ENCODE measurements at places on chromosomes 7 and 10.

- no peak for DNase-seq
These were observed 38.9 kb upstream of the PRKG1 start for GRCh38 chr10:51035344-51035743.

DNA sequence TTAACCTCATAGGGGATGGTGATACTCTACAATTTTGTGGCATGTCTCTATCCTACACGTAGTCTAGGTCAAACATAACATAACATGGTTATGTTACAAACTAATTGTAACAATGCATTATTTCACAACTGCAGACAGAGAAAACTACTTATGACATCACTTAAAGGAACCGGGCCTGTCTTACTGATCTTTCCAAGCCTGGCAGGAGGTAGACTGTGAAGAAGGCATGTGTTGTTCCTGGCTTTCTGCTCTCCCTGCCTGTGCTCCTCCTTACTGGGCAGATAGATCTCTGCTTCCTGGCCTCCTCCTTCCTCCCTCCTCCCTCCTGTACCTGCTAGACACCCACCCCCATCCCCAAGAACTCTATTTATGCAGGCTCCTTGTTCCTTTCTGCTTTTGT lies 5.4 kb downstream of the CACNB2 start:
- DNase-seq = no peak

- DNase-seq = no peak
These were observed 112.5 kb upstream of the GHITM start for GRCh38 chr10:84026821-84027257.

DNA sequence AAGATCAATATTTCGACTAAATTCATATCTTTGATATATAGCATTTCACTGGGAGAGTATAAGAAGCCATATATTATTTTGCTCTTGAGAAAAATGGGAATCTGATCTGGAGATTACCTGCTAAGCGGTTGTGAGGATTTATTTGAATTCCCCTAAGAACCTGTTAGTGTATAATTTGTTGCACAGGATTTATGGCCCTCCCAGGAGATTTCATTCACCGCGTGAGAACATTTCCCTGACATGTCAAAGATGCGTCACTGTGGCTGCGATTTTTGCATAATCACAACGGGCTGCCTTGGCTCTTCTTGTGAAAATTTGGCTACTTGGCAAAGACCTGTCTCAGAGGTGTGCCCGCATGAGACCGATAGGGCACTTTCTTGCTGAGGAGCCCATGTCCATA lies 184.7 kb upstream of the PFKP start:
- no peak for DNase-seq

DNA sequence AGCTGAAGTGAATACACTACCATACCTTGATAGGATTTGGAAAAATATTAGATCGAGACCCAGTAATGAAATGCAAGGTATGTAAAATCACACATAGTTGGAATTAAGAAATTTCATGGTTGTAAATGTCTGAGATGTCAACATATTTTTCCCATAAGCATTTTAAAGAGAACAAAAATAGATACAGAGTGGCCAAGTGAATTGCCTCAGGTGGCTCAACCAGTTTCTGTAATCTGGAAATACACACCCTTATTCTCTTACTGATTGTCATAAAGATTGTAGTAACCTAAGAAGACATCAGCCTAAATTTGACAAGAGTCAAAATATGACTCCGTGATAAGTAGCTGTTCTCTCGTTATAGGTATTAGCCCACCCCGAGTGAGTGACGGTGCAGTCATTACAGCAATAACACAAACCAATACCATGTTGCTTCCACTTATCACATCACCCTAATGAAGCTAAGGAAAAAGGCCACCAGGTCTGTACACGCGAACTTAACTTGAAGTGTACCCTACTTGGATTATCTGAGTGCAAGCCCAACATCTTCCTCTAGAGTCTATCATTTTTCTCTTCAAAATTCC lies 23.4 kb downstream of the PIK3AP1 start:
- no peak for DNase-seq

DNA sequence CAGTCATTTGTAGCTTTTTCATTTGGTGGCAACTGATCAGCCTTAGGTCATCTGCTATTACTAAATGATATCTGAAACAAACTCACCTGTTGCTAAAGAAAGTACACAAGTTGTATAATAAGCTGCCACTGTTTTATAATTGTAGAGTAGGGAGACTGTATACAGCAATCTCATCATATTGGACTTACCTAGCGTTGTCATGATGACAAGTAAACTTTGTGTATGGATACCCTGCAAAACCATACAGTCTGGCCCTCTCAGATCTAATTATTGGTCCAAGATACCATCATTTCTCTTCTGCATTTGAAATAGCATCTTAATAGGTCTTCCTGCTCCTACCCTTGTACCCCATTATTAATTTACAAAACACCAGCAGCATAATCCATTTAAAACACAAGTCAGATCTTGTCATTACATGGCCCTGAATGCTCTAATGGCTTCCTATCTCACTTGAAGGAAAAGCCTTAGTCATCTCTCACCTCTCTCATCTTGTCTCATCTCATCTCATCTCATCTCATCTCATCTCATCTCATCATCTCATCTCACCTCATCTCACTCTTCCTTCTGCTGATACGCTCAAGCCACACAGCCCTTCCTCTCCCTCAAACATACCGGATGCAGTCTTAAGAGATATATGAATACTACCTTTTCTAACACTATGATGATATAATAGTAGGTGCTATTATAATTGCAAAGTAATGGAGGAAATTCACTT lies 540.6 kb downstream of the MDFIC start:
- DNase-seq = no peak

- DNase-seq = no peak
These were observed 11.9 kb upstream of the LRRC27 start for GRCh38 chr10:132319853-132320653.

DNA sequence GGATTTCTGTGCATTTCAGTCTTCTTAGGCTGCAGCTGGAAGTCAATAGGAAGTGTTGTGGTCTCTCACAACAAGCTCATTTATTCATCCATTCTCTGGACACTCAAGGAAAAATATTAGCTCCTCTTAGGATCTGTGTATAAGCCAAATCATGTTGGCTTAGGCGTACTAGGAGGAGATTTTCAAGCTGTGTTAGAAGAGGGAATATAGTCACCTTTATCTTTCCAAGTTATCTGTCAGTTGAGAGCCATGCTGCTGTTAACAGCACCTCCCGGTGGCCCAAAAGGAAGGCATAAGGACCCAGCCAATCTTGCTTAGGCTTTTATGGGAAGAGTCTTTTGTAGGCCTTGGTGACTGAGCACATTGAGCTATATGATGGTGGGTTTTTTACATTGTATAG lies 220.0 kb downstream of the LRMDA start:
- DNase-seq = no peak

DNA sequence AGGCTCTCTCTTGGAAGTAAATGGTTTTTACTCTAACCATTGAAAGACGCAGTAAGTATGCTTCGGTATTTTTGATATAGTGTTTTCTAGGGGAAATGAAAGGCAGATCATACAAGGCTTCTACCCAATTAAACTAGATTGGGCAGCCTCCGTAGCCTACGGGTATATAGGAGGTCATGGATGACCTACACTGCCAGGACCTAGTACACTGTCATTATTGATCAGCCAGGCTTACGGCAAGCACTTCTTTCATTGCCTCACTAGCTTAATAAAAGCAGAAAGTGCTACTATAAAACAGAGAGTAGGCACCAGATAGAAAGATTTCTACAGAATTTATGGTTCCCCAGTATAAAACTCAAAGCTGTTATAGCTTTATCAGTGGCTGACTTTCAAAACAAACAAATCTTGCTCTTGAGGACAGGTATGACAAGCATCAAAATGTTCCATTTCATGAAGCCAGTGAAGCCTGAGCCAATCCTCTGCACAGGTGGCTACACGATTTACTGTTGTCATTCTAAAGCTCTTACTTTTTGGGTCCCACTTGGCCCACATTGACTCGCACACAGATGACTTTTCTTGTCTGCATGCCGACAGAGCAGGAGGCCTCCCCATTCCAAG lies 358.1 kb downstream of the THSD7A start:
- no peak for DNase-seq

DNA sequence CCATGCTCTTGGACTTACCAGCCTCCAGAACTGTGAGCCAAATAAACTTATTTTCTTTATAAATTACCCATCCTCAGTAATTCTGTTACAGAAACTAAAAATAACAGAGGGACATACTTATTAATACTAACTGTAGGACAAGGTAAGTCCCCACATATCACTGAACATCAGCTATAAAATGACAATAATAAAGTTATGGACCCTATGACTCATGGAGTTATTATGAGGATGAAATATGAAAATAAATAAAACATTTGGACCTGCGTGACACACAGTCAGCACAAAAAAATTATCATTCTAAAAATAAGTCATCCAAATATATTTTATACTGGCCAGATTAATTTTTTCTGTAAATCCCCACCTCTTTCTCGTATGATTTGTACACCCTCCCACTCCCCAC lies 34.9 kb upstream of the ELAPOR2 start:
- no peak for DNase-seq

- DNase-seq = no peak
These were observed 94.7 kb downstream of the ZNRF2 start for GRCh38 chr7:30379131-30379530.

DNA sequence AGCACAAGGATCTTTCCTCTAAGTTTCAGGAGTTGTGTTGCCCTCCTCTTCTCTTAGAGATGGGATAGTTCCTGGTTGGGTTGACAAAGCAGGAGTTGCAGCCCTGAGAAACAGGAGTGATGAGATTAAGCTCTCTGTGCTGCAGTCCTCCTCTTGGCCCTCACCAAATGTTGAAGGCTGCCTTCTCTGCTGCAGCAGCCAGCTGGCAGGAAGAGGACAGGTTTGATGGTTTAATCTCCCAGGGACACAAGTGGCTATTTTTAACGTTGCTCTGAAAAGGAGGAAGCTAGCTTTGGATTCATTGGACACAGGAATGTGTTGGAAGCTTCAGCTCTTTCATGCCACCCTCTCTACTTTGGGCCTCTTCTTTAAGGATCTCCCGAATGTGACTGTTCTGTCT lies 9.4 kb downstream of the STRIP2 start:
- peak; percentile 10 for DNase-seq

DNA sequence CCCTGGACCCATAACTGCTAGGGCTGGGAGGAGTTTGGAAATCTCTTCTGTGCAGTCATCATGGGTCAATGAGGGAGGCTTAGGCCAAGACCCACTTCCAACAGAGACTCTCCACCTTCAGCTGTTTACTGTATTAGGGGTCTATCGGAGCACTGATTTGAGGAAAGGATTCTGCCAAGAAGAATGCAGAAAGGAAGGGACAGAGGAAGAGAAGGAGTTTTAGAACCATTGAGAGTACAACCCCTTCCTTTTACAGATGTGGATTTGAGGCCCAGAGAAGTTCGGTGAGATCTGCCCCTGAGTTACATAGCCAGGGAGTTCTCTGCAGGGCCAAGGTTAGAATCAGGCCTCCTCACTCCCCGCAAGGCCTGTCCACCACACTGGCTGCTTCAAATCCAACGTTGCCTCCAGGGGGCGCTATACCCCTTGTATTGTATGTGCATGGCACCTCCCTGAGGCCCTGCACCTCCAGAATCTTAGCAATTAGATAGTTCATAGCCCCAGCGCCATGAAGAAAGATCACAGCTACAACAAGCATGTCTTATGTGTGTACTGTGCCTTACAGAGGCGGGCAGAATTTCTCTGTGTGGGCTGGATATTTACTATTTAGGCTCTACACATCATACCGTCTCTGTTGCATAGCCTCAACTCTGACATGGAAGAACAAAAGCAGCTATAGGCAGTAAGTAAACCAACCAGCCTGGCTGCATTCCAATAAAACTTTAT lies 246.8 kb downstream of the SKIDA1 start:
- peak; percentile 93 for DNase-seq

DNA sequence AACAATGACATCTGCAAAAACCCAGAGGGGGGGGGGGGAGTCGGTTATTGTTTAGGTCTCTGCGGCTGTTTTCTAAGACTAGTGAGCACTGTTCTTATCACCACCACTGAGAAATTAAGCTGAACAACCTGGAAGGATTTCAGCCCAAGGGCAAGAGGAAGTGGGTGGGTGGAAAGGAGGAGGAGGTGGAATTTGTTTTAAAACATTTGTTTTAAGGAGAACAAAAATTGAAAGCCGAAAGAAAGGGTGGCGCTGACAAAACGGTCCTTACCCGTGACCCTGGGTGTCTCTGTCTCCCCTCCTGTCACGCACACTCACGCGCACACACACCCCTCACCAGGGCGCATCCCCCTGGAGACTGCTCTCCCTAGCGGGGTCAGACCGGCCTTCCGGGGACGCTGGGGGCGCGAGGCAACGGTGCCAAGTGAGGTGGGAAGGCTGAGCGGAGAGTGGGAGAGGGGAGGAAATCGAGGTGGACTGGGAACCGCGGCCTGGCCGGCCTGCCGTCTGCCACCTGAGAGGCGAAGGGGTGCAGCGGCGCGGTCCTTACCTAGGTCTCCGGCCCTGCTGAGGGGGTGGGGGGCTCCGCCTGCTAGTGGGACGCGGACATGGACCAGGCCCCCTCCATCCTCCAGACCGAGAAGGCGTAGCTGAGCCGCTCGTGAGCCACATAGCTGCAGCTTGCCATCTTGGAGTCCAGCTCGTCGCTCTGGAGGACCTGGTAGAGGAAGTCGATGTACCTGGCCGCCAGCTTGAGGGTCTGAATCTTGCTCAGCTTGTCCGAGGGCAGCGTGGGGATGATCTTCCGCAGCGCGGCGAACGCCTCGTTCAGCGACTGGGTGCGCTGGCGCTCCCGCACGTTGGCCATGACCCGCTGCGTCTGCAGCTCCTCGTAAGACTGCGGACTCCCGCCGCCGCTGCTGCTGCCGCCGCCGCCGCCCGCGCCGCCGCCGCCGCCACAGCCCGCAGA lies 1.0 kb downstream of the TWIST1 start:
- no peak for DNase-seq

GRCh38 chr7:51111241-51111940 lies 205.2 kb downstream of the COBL start:
- no peak for DNase-seq

DNA sequence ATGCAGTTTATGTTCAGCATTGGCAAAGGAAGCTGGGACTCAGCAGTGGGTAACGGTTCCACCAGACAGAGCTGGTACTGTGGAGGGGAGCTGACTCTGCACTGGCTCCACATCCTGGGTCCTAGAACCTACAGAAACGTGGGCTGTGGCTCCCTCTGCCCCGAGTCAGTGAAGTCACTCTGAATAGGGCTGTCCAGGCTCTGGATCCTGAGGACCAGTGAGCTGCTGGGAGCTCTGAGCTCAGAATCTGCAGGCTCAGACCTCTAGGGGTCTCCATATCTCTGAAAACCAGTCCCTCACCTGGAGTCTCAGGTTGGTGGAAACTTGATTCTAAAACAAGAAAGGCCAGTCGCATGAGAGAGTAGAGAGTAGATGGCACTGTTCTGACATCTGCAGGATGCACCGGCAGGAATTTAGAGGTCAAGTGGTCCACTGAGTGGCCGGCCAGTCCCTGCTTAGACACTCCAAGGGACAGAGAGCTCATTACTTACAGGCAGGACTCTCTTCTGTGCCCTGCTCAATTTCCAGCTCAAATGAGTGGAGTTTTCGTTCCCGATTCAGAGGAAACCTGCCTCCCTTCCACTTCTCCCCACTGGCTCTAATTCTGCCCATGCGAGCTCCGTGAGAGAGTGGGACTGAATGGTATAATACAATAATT lies 18.6 kb downstream of the NPFFR1 start:
- DNase-seq = no peak

GRCh38 chr7:79319369-79319768 lies 134.1 kb downstream of the MAGI2 start:
- DNase-seq = no peak

- no peak for DNase-seq
These were observed 43.7 kb downstream of the CTTNBP2 start for GRCh38 chr7:117829450-117830117.

GRCh38 chr7:50729962-50730361 lies 52.7 kb downstream of the GRB10 start:
- DNase-seq = no peak

GRCh38 chr7:30596014-30596641 lies 1.4 kb downstream of the GARS1 start:
- no peak for DNase-seq

GRCh38 chr7:151339651-151340382 lies 1.8 kb upstream of the NUB1 start:
- DNase-seq = no peak
